Stimulated activated CD8-positive, alpha-beta memory T cell treated with anti-CD3 and anti-CD28 coated beads, Interleukin-2, amount 100 ng/mL, for 48 hours (primary cell): ENCODE measurements at places on chromosomes 4 and X.

DNA sequence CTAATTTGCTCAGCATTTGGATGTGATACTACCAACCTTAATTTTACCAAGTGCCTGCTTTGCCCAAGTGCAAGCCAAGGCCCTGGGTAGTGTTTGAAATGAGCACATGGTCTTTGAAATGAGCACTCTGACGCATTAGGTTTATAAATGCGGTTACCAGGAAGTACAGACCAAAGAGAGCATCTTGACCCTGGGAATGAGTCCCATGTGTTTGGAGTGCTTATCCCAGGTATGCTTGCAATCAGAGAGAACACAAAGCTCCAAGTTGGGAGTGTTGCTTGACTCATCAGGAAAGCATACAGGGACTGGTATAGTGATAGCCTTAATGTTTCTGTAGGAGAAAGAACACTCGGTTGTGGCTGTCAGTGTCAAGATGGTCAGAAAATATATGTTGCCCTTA, 203.6 kb upstream of the MAMLD1 start:
- DNase-seq: no peak

DNA sequence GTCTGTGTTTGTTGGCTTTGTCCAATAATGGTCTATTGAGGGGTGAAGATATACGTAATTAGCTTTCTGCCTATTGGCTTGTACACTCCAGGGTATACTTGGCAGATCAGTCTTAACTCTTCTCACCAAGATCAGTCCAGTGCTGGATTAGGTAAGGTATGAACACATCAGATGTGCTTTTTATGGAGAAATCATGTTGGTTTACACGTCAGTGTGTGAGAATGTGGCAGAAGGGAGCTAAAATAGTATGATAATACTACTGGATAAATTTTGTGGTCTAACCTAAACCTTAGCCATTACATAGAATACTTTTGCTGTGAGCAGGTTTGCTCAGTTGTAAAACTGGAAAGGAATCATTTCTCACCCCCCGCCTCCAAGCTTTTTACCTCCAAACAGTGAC, 4.2 kb downstream of the PDHA1 start:
- no peak for DNase-seq

- DNase-seq: no peak
These were observed 416.2 kb upstream of the PRKX start for GRCh38 chrX:4129626-4130025.

DNA sequence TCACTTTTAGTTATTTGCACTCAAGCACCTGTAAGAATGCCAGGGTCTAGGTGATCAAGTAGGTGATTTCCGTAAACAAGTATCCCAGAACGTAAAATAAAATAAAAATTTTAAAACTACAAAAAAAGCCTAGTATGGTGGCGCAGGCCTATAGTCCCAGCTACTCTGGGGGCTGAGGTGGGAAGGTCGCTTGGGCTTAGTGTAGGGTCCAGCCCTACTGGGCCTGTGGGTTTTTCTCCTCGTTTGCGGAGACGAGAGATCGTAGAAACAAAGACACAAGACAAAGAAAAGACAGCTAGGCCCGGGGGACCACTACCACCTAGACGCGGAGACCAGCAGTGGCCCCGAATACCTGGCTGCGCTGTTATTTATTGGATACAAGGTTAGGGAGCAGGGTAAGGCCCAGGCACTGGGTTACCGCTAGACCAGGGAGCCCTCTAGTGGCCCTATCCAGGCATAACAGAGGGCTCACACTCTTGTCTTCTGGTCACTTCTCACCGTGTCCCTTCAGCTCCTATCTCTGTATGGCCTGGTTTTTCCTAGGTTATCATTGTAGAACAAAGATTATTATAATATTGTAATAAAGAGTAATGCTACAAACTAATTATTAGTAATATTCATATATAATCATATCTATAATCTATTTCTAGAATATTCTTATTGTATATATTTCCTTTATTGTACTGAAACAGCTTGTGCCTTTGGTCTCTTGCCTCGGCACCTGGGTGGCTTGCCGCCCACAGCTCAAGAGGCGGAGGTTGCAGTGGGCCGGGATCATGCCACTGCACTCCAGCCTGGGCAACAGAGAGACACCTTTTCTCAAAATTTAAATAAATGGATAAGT, 38.4 kb downstream of the SAGE1 start:
- DNase-seq: peak; percentile 35

- no peak for DNase-seq
These were observed 153.9 kb downstream of the PCDH18 start for GRCh38 chr4:137378393-137378792.

DNA sequence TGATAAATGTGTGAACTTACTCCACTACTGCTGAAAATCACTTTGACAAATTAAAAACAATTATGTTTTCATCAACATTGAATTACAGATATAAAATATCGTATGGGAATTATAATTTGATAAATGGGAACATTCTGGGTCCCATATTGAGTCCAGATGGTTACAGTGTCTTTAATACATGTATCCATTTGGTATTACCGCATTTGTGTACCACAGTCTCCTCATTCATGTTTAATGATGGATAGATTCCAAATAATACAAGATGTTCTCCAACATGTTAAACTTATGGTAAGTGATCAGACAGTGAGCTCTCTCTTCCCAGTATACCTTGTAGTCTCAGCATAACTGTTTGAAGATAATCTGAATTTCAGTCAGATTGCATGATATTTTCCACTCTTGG, 1706.8 kb upstream of the PCDH7 start:
- no peak for DNase-seq

DNA sequence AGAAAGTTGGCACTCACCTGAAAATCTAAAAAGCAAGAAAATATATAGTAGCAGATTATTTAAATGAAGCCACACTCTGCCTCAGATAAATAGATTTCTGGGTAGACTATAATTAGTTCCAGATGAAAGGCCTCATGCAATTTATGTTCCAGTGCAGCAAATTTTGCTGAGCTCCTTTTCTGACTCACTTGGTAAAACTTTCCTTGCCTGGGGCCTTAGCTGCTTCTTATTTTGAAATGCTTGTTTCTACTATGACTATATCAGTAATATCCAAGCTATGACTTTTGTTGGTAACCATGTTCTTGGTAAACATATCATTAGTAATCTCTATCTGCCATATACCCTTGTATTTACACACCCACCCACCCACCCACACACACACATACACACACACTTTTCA, 961.8 kb downstream of the SH3BGRL start:
- DNase-seq: no peak

GRCh38 chr4:84952776-84953175, 13.7 kb downstream of the WDFY3 start:
- DNase-seq: no peak
